T-helper 2 cell treated with Interferon-gamma antibody and Interleukin-4, amounts not matched to agents 5 μg/mL and 100 μg/mL, for 36 hours (primary cell): ENCODE measurements at places on chromosomes 5 and 9.

DNA sequence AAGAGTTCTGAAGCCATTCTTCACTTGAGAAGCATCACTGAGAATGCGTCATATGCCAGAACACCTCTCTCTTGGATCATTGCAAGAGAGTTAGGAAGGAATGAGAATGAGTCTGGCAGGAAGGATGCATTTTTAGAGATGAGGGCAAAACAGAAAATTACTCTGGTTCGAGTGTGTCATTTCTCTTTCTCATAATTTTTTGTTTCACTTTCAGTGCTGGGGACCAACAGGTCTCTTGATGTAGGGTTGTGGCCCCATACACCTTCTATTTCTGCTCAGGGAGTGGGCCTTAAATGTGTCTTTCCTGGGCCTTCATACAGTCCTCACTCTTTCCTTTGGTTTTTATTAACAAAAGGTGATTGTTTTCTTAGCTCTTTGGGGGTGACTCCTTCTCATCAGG lies 302.4 kb downstream of the NR3C1 start:
- peaks cover 25% of the 10 kb centered on the region for H3K4me1 ChIP-seq
- H3K27ac ChIP-seq, result peak overlapping the region; percentile 88
- peak; percentile 30 for DNase-seq
- peak overlapping the region; percentile 52 for H3K4me3 ChIP-seq

- H3K27me3 ChIP-seq, result no peaks in the 10 kb centered on the region
- no peak overlapping the region for H3K27ac ChIP-seq
- H3K4me3 ChIP-seq, result no peak overlapping the region
- H3K4me1 ChIP-seq, result no peaks in the 10 kb centered on the region
Observed at GRCh38 chr5:122492675-122493074, 180.6 kb downstream of the SNCAIP start.

DNA sequence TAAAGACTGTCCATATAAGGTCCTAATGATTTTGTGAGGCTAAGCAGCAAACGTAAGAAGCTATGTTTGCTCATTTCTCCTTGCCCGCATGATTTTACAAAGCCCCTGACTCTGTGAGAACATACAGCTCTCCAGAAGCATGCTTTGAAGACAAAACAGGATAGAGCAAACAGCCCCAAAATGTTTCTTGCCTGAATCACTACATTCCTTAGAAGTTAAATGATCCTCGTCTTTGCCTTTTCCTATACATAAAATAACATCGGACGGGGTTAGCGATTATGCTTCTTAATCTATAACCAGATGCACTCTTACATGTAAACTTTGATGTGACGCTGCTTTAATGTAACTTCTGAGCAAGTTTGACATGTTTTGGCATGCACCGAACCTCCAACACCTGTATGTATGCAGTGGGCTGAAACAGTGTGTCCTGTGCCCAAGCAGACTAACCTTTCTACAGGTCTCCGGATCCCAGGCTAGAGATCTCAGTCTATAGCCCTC lies 353.7 kb downstream of the CETN3 start:
- H3K27me3 ChIP-seq, result no peaks in the 10 kb centered on the region
- no peak for DNase-seq
- no peaks in the 10 kb centered on the region for H3K36me3 ChIP-seq

GRCh38 chr9:27672718-27673117 lies 99.4 kb upstream of the C9orf72 start:
- no peaks in the 10 kb centered on the region for H3K36me3 ChIP-seq
- no peak overlapping the region for H3K4me3 ChIP-seq
- no peak overlapping the region for H3K27ac ChIP-seq
- H3K4me1 ChIP-seq, result peaks cover 1% of the 10 kb centered on the region
- H3K27me3 ChIP-seq, result peaks cover 2% of the 10 kb centered on the region

- H3K4me3 ChIP-seq, result peak overlapping the region; percentile 99
- H3K27ac ChIP-seq, result peak overlapping the region; percentile 97
- no peak for DNase-seq
- H3K4me1 ChIP-seq, result peaks cover 20% of the 10 kb centered on the region
- no peaks in the 10 kb centered on the region for H3K27me3 ChIP-seq
Observed at GRCh38 chr5:138212828-138213160, 329 bp downstream of the CDC23 start.

GRCh38 chr5:142839711-142840346 lies 69.7 kb downstream of the ARHGAP26 start:
- no peak for DNase-seq
- H3K4me3 ChIP-seq, result no peak overlapping the region
- no peaks in the 10 kb centered on the region for H3K27me3 ChIP-seq
- no peak overlapping the region for H3K27ac ChIP-seq

DNA sequence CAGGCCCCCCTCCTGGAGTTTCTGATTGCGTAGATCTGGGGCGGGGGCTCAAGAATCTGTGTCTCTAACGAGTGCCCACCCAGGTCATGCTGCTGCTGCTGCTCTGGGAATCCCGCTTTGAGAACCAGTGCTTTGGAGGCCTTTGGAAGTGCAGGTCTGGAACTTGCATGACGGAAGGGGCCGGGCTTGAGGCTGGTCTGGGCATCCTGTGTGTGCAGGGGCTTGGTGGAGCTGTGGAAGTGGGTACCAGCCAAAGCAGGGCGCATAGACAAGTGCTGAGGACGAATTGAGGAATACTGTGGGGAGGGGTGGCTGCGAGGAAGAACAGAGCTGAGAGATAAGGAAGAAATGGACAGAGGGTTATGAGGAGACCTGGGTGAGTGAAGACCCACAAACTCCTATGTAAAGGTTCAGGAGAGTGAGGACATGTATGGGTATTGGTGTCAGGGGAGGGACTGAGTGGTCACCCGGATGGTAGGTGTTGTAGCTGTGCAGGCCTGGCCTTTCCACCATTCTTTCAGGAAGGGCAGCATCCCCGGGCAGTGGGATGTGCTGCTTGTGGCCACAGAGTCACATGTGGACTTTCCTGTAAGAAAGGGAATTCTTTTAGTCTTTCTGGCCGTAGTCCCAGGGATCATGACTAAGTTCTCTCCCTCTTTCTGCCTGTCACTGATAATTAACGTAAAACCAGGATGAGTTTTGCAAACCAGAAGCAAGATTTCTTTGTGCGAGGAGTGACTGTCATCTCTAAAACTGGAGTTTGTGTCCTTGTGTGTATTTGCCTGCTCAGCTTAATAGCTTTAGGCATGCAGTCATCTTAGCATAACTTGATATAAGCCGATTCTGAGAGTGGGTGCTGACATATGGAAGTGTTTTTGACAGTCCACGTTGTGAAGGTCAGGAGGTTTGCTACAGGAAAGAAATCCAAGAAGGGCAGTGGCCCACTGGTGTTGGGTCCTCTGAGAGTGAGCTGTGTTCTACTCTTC lies 43.3 kb upstream of the TJP2 start:
- no peaks in the 10 kb centered on the region for H3K36me3 ChIP-seq
- no peak overlapping the region for H3K4me3 ChIP-seq
- no peak overlapping the region for H3K27ac ChIP-seq
- no peak for DNase-seq
